T follicular helper cell (primary cell): ENCODE measurements at places on chromosomes 6 and 20.

DNA sequence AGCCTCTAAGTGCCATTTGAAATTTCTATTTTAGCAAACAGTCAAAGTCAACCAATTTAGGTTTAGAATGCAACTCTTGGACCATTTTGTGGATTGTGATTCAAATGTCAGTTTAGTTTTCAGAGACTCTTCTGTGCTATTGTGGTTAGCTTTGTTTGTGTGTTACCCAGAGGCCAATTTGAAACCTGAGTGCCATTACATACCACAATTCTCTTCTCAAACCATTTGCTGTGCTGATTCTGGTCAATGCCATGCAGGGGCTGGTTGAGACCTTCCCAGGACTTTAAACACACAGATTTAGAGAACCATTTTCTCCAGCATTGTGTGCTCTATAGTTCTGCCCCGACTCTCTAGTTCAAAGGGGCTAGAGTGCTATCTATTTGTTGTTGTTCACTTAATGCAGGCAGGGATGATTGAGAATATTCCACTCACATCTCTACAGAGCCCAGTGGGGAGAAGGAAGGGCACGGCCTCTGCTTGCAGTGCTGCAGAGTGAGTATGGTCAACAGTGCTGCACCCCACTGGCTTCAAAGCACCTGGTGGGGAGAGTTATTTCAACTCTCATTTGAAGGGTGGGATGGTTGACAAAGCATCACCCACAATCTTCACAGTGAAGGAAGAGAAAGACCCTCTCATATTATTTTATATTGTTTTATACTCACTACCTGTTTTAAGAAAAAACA is 738.2 kb downstream of the COL12A1 start:
- no peak for DNase-seq

- no peak for DNase-seq
Measured at GRCh38 chr6:15897063-15897876, 231.6 kb upstream of the MYLIP start.

GRCh38 chr6:18501663-18502013 is 114.5 kb downstream of the RNF144B start:
- no peak for DNase-seq

- no peak for DNase-seq
Measured at GRCh38 chr6:75449630-75450206, 43.9 kb downstream of the FILIP1 start.

GRCh38 chr6:127247114-127248096 is 19.3 kb upstream of the RNF146 start:
- DNase-seq, result no peak

DNA sequence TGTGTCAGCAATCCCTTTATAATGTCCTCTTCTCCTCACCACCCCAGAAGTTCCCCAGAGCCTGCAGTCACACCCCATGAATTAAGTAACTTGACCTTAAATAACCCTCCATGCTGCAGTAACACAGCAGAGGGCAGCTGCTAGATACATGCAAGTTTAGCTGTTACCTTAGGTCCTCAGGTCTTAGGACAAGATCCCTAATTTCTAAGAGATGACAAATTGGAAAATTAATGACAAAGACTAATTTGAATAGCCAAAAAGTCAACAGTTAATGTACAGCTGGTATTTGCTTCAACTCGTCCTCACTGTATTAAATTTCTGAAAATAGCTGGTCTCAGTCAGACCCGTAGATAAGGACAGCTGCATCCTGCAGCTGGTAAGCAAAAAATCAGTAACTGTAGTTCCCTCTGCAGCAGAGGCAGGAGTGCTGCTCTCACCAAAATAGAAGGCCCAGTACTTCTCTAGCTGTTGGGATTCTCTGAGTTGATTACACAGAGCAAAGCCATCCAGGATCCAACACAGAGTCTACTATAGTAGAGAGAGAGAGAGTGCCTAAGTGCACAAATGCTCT is 62.4 kb downstream of the TNFRSF21 start:
- no peak for DNase-seq

DNA sequence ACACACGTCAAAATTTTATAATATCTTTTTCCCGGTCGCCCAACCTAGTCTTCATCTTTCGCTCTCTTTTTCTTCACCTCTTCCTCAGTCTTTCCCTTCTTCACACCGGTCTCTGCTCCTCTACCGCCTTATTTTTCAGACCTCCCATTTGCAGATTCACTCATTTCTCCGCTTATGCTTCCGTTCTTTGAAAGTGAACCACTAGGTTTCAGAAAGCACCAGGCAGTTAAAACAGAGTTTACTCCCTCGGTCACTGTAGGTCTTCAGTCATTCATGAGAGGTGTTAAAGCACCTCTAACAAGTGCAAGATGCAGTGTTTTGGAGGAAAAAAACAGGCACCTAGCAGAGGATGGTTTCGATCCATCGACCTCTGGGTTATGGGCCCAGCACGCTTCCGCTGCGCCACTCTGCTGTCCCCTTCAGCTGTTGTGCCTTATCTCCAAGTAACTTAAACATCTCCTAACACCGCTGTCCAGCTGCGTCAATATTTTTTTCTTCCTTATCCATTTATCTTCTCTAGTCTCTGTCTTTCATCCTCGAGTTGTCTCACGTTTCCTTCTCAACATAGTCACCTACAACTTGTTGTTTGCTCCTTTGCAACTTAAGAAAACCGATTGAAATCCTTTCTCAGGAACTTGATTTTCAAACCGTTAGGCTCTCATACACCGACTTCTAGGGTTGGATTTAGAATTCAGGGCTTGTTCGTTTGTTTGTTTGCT is 119.7 kb upstream of the ZNF184 start:
- DNase-seq, result no peak

GRCh38 chr20:25378884-25379733 is 11.5 kb downstream of the ABHD12 start:
- no peak for DNase-seq

DNA sequence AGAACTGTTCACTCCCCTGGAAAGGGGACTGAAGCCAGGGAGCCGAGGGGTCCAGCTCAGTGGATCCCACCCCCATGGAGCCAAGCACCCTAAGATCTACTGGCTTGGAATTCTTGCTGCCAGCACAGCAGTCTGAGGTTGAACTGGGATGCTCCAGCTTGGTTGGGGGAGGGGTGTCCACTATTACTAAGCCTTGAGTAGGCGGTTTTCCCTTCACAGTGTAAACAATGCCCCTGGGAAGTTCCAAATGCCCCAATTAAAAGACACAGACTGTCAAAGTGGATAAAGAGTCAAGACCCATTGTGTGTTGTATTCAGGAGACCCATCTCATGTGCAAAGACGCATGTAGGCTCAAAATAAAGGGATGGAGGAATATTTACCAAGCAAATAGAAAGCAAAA is 150.2 kb downstream of the LPA start:
- no peak for DNase-seq

DNA sequence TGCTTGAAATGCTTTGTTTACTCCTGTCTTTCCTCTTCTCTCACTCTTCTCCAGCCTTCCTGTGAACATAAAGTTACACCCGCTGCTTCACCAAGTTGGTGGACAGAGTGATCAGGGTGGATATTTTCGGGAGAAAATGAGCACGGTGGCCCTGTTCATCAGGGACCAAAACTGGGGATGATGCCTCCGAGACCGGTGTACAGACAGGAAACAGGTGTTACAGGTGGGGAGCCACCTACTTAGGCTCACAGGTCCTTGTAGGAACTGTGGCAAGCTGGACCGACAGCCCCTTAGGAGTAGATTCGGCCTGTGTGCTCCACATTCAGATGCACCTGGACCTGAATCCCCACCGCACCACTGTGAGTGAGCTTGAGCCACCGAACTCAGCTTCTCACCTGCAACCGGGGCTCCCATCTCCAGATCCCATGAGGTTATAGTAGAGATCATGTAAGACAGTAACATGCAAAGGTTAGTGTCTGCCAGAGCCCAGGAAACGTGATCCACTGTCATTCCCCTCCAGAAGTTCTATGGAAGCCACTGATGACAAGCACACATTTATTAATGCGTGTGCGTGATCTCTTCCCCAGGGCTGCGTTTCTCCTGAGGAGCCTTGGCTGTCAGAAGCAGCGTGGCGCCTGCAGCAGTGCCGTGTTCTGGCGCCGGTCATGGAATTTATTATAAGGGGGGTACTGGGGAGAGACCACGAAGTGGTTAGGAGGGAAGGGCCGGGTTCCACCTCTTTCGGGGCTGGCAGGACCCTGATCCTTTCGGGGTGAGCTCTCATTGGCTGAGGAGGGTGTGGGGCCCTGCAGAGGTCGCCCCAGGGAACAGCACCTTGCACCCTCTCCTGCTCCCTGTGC is 94.2 kb downstream of the ERMARD start:
- no peak for DNase-seq
